ENCODE measurements at places on chromosomes 13 and 19. TPM values are rescaled to one million over a fixed set of nuclear protein-coding genes. Genes with fewer than 3 reads are reported as not detected.

The RNF225 gene
- 2.1 TPM for total RNA-seq

The POU4F1 gene
- total RNA-seq: not detected

The KIR2DL1 gene
- total RNA-seq: not detected

The CGB5 gene
- total RNA-seq: not detected

The PTH2 gene
- total RNA-seq: not detected

Data from nasal cavity respiratory epithelium epithelial cell of viscerocranial mucosa (primary cell).